ENCODE measurements at places on chromosomes 13 and 19.
A peak's percentile ranks its signal among the peaks of the same experiment; 100 is the strongest.

DNA sequence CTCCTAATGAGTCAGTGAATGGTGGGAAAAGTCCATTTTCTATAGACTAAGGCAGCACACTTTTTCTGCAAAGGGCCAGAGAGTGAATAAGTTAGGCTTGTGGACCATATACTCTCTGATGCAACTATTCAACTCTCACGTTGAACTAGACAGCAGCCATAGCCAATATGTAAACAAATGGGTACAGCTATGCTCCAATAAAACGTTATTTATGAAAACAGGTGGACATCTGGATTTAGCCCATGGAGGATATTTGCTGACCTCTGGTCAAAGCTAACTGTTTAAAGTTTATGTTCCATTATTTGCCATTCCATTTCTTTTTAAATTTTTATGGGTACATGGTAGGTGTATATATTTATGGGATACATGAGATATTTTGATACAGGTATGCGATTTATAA is 4.7 kb upstream of the CCDC169 start:
- DNase-seq: no peak

- no peak for DNase-seq
Observed at GRCh38 chr19:35852029-35852780, at the start of gene NPHS1. Gene NPHS1 (minus strand): TSS chr19:35852504. CDS start chr19:35851837, 667 bp downstream.

- no peak for DNase-seq
Observed at GRCh38 chr19:16931306-16931705, 42.5 kb downstream of the F2RL3 start.

DNA sequence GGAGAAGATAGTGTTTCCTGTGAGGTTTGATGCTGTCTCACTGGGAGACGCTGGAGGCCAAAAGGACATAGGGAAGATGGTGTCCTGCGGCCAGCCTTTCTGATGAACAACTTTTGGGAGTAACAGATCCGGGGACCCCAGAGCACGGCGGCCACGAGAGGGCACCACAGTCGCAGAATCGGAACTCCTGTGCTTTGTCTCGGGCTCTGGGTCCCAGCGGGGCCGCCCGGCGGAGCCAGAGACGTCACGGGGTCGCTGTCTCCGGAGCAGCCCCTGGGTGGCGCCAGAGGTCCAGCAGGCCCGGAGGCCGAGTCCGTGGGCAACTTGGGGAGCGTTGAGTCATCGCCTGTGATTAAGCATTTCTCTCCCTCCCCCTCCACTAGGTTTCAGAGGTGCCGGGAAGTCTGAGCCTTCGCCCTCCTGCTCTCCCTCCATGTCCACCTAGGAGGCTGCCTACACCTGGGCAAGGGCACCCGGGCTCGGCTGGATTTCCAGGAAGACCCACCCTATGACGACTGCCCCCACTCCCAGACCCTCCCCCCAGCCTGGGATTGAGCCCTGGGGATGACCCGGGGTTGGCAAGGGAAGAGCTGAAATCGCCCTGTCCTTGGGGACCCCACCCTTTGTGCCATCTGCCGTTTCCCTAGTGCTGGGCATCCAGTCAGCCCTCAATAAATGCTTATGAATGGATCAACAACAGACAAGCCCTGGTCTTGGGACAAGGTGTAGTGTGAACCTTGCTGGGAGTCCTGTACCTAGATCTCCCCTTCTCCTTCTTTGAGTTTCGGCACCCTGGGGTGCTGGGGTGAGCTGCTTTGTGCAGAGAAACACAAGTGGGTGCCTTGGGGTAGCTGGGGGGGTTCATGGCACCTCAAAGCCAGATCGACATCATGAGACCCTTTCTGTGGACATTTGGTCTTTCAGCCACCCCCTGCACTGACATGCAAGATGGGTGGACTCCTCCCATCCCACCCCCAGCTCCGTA is 3.4 kb downstream of the NANOS3 start:
- peak; percentile 99 for DNase-seq

- peak; percentile 4 for DNase-seq
Observed at GRCh38 chr19:7292950-7293761, 1.1 kb downstream of the INSR start.

GRCh38 chr13:31172535-31172934 is 10.8 kb upstream of the HSPH1 start:
- DNase-seq: no peak

- DNase-seq: no peak
Observed at GRCh38 chr13:58126496-58126895, 495.0 kb downstream of the PCDH17 start.

- DNase-seq: no peak
Observed at GRCh38 chr19:42330241-42330711, 4.8 kb downstream of the MEGF8 start.

DNA sequence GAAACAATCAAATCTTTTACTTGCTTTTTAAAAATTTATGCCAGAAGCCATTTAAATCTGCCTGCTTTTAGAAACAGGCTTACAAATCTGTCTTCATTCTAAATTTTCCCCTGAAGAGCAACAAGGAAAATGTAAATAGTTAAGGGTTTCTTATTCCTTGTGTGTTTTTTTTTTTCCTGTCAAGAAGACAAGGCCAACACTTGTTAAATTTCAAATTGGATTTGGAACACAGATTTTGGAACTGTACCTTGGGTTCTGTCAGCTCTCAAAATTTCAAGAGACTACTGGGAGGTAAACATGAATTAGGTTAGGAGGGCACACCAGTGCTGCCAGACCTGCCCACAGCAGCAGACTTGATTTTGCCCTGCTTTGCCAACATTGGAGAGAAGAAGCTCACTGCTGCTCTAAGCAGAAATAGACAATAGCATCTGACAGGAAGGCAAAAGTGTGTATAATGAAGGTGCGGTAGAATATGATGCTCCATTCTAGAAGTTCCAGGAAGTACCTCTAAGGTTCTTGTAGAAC is 121.7 kb downstream of the NHLRC3 start:
- no peak for DNase-seq

DNA sequence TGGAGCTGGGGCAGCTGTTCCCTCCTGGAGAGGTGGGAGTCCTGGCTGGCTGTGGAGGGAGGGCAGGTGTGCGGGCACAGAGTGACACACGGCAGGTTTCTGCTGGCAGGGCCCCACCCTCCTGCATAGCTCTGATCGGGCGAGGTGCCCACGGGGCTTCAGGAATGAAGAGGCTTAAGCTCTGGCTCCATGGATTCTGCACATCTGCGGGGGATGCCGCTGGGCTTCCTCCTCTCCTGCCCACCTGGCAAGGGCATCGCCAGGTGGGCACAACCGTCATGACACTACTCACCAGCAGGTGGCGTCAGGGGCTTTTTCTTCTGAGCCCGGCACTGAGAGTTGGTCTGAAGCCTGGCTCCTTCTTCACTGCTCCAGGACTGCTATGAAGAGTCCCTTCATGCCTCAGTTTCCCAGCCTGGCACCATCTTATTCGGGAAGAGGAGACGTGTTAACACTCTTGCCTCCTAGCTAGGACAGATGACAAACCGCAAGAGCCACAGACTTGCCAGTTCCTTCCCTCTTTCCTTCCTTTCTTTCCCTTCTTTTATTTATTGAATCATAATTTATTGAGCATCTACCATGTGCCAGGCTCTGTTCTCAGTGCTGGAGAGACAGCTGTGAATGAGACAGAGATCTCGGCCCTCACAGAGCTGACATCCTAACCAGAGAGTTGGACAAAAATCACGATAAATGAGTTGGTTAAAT is 15.2 kb upstream of the PAK4 start:
- DNase-seq: peak; percentile 79

GRCh38 chr13:30832845-30833332 is 73.2 kb upstream of the MEDAG start:
- DNase-seq: peak; percentile 85

DNA sequence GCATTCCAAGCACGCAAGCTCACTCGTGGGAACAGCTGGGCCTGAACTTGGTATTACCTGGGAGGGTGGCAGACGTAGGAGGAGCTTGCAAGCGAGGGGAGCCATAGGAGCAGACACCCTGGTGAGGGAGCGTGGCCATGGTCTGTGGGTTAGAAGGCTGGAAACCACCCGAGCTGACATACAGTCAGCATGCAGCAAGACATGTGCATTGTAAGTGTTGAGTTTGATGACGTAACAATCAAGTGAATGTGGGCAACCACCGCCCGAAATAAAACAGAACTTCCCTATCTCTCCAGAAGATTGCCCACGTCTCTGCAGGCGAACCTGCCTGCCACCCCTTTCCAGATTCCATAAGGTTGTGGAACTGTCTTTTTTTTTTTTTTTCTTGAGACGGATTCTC is 26.8 kb downstream of the UBXN6 start:
- DNase-seq: no peak

DNA sequence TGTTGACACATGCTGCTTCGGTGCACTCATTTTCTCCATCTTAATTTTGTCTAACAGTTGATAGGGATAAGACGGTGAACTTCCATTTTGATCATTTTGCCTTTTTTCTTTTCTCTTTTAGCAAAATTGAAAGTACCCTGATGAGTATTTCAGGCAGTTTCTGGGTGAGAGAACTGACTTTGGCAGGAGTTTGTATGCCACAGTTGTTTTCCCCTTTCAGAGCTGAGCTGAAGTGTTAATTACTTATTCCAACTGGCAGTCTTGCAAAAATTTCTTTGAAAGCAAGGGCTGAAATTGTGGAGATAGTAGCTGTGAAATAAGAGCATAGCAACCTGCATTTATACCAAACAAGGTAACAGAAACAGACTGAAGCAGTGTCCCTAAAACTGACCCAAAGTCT is 180.2 kb downstream of the SLITRK5 start:
- no peak for DNase-seq

GRCh38 chr13:97015661-97016350 is 21.5 kb upstream of the OXGR1 start:
- peak; percentile 36 for DNase-seq

GRCh38 chr13:71437704-71438103 is 429.3 kb downstream of the DACH1 start:
- DNase-seq: no peak

GRCh38 chr19:56727677-56728076 is 56.1 kb upstream of the ZNF835 start:
- DNase-seq: no peak

DNA sequence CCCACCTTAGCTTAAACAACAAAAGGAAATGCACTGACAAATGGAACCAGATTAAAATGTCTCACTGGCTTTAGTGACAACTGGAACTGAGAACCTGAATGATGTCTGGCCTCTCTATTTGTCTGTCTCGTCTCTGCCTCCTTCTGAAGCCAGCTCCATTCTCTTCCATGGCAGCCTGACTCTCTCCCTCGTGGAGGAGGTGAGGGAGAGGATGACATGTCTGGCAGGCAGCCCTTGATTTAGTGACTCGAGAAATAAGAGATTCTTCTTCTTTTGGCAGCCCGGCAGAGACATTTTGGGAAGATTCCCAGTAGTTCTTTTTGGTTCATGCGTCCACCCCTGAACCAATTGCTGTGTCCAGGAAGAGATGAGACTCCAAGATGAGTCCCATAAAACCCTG is 131.7 kb downstream of the KLF5 start:
- no peak for DNase-seq

DNA sequence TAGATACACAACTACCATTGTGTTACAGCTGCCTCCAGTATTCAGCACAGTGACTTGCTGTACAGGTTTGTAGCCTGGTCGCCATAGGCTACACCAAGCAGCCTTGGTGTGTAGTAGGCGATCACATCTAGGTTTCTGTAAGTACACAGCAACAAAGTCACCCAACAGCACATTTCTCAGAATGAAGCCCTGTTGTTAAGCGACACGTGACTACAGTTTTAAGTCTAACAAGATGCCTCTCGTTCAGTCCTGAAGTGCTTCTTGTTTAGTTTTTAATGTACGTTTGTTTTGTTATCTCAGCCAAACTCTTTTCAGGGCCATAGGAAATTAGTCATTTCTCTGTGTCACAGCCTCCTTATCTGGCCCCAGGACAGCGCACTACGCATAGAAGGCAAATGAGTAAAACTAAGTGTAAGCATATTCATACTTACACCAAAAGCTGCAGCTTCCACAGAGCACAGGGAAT is 50.0 kb upstream of the GPR183 start:
- peak; percentile 77 for DNase-seq

DNA sequence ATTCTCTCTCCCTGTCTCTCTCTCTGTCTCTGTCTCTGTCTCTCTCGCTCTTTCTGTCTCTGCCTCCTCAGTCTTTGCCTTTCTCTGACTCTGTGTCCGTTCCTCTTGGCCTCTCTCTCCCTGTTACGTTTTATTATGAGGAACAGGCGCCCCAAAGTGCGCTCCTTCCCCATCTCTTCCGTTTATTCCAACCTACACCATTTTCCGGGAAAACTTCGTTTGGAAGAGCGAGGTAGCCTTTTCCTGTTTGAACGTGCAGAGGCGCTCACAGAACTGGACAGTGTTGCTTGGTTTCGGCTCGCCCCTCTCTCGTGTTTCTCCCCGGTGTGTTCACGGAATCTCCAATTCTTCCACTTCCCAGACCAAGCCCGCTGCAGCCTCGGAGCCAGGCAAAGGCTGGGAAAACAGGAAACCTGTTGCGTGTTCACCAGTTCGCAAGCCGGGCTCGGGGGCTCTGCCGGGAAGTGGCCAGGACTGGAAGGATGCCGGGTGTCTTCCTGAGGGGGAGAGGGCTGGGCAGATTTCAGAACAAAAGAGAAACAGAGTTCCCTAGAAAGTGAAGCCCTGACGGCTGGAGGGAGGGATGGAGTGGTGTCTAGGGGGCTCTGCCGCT is 605 bp downstream of the TMEM255B start:
- DNase-seq: no peak

DNA sequence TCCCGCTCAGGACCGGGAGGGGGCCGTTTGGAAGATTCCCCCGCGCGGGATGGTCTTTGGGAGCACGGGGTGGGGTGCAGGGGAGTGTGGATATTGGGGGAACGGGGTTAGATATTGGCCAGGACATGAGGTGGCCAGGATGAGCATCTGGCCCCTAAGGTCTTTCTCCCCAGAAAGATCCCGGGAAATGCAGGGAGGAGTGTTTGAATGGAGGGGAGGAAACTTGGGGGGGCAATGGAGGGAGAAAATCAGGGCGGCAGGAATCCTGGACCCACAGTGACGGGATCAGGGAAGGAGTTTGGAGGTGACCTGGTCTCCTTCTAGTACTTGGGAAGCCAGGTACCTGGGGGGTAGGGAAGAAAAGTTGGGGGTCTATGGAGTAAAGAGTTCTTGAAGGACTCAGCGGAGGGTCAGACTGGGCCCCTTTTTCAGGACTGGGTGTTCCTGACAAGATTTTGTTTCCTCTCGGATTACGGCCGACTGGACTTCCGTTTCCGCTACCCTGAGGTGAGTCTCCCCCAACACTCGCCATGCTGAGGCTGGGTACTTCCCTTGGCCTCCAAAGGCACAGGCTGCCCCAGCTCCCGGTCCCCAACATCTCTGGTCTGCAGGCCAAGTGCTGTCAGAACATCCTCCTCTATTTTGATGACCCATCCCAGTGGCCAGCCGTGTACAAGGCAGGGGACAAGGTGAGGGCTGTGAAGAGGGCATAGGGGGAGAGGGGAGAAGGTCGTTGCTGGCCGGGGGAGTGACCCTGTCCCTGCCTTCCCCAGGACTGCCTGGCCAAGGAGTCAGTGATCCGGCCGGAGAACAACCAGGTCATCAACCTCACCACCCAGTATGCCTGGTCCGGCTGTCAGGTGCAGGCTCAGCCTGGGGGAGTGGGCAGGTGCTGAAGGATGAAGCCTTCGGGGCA is 989 bp downstream of the TMEM145 start:
- no peak for DNase-seq

DNA sequence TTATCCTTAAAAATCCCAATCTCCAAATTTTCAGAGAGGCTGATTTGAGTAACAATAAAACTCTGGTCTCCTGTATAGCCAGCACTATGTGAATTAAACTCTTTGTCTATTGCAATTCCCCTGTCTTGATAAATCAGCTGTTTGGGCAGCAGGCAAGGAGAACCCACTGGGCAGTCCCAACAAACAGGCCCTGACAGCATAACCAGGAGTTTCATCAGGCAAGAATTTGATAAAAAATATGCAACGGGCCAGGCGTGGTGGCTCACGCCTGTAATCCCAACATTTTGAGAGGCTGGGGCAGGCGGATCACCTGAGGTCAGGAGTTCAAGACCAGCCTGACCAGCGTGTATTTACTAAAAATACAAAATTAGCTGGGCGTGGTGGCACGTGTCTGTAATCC is 42.1 kb downstream of the STK24 start:
- DNase-seq: no peak

Data from activated CD8-positive, alpha-beta T cell treated with anti-CD3 and anti-CD28 coated beads for 36 hours (primary cell).